SK-N-SH treated with all-trans-retinoic acid at 6 μM for 48 hours (cell line): ENCODE measurements at places on chromosomes 12 and 14.

DNA sequence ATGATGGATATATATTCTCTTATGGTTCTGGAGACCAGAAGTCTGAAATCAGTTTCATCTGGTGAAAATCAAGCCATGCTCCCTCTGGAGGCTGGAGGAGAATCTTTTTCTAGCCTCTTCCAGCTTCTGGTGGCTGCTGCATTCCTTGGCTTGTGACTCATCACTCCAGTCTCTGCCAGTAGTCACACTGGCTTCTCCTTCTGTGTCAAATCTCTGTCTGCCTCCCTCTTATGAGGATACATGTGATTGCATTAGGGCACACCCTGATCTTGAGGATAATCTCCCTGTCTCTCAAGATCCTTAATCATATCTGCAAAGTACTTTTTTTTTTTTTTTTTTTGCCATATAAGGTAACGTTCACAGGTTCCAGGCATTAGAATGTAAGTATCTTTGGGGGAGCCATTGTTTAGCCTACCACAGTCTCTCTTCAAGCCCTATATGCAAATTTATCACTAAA lies 17.7 kb downstream of the DNAL1 start:
- peak; percentile 99 for ATAC-seq

- no peak for ATAC-seq
Observed at GRCh38 chr14:50037852-50038251, 78.5 kb downstream of the VCPKMT start.

DNA sequence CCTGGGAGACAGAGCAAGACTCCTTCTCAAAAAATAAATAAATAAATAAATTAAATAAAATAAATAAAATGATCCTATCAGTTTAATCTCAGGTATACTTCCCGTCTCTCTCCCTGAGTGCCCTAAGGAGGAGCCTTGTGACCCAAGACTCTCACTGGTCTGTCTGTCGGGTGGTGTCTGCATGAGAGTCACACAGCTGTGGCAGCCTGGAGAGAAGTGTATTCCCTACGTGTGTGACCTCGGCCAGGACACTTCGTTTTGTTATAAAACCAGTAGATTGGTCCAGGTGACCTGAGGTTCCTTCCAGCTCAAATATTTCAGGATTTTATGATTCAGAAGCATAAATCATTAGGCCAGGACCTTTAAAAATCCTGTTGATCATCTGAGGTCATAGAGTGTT lies 4.8 kb downstream of the SYNE3 start:
- no peak for ATAC-seq

GRCh38 chr12:31215518-31216232 lies 110.3 kb downstream of the SINHCAF start:
- no peak; the same call in 2 of the 3 replicates for ATAC-seq
